ENCODE measurements at places on chromosomes 7 and 10.

- no peak for DNase-seq
Observed at GRCh38 chr7:106766551-106766950, 98.5 kb upstream of the PIK3CG start.

DNA sequence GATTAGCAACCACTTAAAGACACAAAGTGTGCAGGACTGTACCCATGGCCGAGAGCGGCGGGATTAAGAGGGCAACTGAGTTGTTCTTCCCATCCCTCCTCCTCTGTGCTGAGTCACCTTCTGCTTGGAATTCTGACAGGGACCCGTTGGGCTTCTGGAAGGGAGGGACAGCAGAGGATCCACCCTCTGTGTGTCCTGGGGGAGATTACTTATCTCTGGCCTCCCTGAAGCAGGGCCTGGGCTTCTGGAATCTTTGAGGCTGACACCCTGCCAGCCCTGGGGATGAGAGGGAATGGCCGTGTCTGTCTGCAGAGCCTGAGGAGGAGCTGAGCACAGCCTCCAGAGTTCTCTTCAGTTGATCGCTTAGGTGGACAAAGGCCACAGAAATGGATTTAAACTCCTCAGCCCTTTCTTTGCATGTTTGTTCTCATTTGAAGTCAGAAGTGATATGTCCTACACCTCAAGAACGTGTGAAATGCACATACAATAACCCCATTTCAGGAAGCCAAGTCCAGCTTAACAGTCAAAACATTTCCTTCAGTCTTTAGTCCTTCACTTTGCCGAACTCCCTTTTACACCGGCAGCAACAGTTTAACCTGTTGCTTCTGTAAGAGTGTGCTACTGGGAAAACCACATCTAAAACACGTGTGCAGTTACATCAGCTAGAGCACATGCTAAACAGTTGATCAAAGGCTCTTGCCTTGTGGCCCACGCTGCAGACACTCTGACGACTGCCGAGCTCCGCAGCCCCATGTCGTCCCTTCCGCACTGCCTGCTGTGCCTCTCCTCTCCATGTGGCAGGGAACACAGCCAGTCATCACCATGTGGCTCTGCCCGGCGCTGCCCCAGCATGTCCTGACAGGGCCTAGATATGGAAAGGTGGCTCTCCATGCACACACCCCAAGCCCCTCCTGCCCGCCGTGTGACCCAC, 55.7 kb downstream of the IKZF1 start:
- peak; percentile 84 for DNase-seq

DNA sequence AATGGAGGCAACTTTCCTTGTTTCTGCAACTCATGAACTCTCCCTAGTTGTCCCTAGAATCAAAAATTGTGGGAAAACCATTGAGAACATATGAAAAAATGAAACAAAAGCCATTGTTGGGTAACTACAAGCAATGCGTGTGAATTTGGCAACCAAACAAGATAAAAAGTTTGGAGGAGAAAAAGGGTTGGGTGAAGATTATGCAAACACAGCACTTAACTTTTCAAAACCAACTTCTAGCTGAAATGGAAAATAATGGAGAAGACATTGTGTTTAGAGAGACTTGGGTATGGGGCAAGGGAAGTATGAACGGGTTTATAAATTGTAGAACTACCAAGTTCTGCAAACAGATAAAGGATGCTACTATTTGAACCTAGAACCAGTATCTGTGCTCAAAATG, 89.0 kb upstream of the SVIL start:
- DNase-seq, result no peak

DNA sequence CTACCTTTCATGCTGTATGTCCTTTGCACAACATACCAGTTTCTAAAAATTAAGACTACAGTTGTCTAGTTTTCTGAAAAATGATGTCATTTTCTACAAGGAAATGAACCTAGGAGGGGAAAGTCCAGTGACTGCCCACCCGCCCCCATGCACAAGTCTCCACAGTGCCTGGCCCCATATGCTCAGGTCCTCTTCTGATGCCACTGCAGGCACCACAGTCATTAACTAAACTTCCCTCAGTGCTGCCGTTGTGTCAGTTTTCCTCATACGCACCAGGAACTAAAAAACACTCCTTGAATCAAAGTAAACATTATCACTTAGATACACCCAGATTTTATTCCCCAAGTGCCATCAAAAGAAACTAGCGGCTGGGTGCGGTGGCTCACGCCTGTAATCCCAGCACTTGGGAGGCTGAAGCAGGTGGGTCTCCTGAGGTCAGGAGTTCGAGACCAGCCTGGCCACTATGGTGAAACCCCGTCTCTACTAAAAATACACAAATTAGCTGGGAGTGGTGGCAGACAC, 6.9 kb upstream of the TNS3 start:
- no peak for DNase-seq

DNA sequence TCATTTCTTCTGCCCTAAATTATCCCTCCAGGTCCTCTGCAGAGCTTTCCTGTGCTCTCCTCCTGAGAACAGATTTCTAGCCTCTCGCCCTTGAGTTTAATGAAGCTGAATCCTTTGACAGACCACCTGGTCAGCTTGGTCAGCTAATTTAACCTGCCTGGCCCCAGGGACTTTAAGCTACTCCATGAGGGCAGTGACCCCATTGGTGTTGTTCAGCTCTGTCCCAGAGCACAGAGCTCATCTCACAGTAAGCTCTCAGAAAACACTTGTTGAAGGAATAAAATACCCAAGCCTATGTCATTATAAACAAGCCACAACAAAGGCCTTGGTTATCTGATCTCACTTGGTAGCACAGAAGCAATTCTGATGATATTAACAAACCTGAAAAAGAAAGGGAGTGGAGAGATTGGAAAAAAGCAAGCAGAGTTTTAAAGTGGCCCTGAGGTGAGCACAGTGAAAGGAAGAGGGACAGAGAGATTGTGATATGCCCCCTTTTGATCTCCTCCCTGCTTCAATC, 24.4 kb downstream of the SLC26A4 start:
- DNase-seq, result no peak

- DNase-seq, result no peak
Observed at GRCh38 chr7:151708610-151709009, 168.3 kb downstream of the PRKAG2 start.

DNA sequence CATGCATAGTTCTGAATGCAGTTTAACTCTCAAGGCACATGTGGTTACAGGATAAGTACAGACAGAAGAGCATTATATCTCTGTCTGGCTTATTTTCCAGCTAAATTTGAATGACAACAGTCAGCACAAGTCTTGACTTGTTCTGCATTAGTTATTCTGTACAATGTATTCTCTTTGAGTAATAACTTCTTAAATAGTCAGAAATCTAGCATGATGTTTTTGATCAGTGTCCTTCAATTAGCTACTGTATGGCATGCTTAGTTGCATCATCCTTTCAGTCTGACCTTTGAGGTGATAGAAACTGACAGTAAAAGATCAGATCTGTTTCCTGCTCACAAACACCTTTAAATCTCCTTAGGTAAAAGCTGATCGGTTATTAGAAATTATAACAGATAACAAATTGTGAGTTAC, 118.1 kb downstream of the ARL4A start:
- DNase-seq, result no peak

DNA sequence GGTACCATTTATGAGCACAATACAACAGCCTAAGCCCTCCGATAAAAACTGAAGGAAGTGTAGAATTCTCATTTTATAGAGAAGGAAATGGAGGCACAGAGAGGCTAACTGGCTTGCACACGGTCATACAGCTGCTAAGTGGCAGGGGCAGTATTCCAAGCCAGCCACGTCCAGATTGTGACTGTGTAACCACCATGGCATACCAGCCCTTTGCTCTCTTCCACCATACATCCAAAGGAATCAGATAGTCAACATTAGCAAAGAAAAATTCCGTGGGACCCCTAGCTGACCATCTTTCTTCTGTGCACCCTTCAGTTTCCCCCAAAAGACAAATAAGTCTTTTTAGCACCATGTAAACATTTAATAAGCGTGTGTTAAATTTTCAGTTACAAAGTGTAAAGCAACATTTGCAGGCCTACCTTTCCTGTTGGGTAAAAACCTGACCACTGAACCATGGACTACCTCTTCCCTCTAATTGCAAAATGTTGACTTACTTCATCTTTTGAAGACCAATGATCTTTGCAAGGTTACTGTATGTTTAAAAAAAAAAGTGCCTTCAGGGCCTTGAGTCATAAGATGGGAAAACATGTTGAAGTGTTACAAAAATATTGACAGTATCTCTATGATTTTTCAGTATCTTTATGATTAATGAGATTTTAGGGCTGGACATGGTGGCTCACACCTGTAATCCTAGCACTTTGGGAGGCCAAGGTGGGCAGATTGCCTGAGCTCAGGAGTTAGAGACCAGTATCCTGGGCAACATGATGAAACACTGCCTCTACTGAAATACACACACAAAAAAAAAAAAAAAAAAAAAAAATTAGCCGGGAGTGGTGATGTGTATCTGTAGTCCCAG, 24.3 kb upstream of the PDZD8 start:
- DNase-seq, result no peak

- no peak for DNase-seq
Observed at GRCh38 chr7:134440067-134440466, 18.8 kb downstream of the AKR1B1 start.

- no peak for DNase-seq
Observed at GRCh38 chr10:4834898-4835405, 8.9 kb downstream of the AKR1E2 start.
